ENCODE measurements at places on chromosomes 5 and 9. TPM values are rescaled to one million over a fixed set of nuclear protein-coding genes. Genes with fewer than 3 reads are reported as not detected.
A peak's percentile ranks its signal among the peaks of the same experiment; 100 is the strongest.

FBP2 gene
- total RNA-seq = not detected

TGFBI gene
- total RNA-seq = 267 TPM

- no peak for DNase-seq
These were observed 47.5 kb upstream of the PPARGC1B start for GRCh38 chr5:149682532-149683075.

DNA sequence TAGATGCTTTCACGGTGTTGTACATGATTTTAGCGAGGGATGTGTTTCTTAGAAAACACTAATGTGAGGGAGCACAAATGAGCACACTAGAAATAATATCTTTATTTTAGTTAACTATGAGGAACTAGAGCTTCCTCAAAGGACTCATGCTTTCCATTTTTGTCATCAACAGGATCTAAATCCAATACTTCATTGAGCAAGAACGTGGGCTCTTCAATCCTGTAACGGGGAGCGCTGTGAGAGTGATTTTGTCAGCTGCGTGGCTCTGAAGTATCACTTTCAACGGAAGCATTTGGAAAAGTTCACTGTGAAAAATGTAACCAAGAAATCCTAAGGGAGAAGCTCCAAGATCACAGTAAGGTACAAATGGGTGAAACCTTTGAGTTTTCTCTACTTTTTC is 93.2 kb downstream of the LIX1 start:
- DNase-seq = no peak

- DNase-seq = no peak
These were observed 27.4 kb downstream of the NCS1 start for GRCh38 chr9:130199605-130200004.

DNA sequence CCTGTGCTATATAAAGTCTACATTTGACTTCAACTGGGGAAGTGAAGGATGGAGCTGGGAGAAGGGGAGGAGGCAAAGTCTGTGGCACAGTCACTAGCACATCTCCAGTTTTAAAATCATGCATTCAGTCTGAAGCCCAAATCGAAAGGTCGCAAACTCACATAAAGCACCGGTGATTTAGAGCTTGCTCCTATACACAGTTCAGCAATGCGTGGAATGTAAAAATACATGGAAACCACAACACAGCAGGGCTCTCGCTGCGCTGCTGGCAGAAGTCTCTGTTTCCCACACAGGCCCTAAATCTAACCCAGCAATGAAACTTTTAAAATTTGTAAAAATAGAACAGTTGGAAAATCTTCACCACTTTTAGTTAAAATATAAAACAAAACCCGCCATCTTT is 68.2 kb downstream of the EBF1 start:
- no peak for DNase-seq

GRCh38 chr5:72232838-72233237 is 87.2 kb downstream of the MRPS27 start:
- DNase-seq = no peak

FGF18 gene
- 6.0 TPM for total RNA-seq

- no peak for DNase-seq
These were observed 40.4 kb upstream of the ORM1 start for GRCh38 chr9:114282507-114282906.

GRCh38 chr5:141845371-141845851 is 32.8 kb downstream of the PCDH1 start:
- DNase-seq = no peak

LCN1 gene
- not detected for total RNA-seq

ABCA1 gene
- total RNA-seq = 51.1 TPM

TMC1 gene
- total RNA-seq = not detected

- no peak for DNase-seq
These were observed 379.0 kb downstream of the TLR4 start for GRCh38 chr9:118083161-118083560.

GRCh38 chr5:143156086-143156485 is 247.4 kb downstream of the NR3C1 start:
- no peak for DNase-seq

PCDHA9 gene
- total RNA-seq = 1.7 TPM

GRCh38 chr5:36638056-36638455 is 31.6 kb downstream of the SLC1A3 start:
- DNase-seq = no peak

GRCh38 chr5:176578391-176578808 is 29.3 kb downstream of the CDHR2 start:
- no peak for DNase-seq

DNA sequence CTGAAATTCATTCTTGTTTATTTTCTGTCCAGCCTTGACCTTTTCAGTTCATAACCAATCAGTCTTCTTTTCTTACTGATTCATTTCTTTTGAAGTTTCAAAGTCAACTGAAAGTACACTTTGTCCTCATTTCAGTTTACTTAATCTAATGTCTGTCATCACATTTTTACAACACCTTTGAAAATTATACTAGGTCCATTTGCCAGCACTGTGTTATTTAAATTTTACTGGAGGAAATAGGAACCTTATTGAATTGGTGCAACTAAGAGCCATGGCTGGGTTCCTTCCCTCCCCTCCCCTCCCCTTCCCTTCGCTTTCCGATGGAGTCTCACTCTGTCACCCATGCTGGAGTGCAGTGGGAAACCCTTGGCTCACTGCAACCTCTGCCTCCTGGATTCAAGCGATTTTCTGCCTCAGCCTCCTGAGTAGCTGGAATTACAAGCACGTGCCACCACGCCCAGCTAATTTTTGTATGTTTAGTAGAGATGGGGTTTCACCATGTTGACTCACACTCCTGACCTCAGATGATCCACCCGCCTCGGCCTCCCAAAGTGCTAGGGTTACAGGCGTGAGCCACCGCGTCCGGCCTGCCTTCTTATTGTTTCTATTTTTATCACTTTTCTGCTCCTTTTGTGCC is 6.3 kb downstream of the RMI1 start:
- no peak for DNase-seq

DNA sequence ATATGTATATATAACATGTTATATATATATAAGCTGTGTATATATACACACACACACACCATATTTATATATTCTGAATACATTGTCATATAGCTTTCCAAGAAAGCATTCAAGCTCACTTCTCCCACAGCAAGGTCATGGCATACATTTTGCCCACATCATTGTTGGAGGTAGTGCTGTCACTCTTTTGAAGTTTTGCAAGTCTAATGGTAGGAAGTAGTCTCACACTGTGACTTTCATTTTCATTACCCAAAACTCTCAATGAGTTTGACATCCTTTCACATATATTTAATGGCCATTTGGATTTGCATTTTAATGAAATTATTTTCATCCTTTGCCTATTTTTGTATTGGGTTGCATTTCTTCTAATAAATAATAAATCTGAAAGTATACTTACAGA is 59.8 kb upstream of the COX7C start:
- DNase-seq = no peak

- DNase-seq = no peak
These were observed 654.3 kb downstream of the CCDC171 start for GRCh38 chr9:16207161-16207560.

SERINC5 gene
- 40.6 TPM for total RNA-seq

OR13F1 gene
- not detected for total RNA-seq

- DNase-seq = no peak
These were observed 230.5 kb downstream of the ESM1 start for GRCh38 chr5:54754878-54755277.

DNA sequence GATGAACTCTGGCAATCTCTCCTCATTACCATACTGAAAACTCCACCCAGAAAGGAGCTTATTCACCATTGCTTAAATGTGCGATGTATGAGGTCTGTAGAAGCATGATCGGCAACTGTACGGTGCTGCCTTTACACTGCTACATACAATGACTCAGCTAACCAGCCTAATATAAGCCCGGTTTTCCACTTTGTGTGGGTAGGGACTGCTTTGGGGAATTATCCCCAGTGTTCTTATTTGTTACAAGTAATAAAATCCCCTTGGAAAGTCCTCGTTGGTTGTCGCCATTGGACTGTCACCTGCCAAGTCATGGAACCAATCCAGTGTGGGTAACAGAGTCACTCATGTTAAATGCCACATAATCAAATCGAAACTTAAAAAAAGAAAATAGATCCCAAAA is 23.5 kb upstream of the TENT2 start:
- no peak for DNase-seq

GRCh38 chr9:126721564-126721981 is 83.3 kb upstream of the ZBTB43 start:
- DNase-seq = peak; percentile 73

BARHL1 gene
- not detected for total RNA-seq

GRCh38 chr5:17691762-17692161 is 57.5 kb downstream of the TAF11L14 start:
- DNase-seq = no peak

NUTM2F gene
- not detected for total RNA-seq

C1QTNF2 gene
- 0.16 TPM for total RNA-seq

- DNase-seq = no peak
These were observed 25.0 kb downstream of the LMNB1 start for GRCh38 chr5:126801992-126802294.

DNA sequence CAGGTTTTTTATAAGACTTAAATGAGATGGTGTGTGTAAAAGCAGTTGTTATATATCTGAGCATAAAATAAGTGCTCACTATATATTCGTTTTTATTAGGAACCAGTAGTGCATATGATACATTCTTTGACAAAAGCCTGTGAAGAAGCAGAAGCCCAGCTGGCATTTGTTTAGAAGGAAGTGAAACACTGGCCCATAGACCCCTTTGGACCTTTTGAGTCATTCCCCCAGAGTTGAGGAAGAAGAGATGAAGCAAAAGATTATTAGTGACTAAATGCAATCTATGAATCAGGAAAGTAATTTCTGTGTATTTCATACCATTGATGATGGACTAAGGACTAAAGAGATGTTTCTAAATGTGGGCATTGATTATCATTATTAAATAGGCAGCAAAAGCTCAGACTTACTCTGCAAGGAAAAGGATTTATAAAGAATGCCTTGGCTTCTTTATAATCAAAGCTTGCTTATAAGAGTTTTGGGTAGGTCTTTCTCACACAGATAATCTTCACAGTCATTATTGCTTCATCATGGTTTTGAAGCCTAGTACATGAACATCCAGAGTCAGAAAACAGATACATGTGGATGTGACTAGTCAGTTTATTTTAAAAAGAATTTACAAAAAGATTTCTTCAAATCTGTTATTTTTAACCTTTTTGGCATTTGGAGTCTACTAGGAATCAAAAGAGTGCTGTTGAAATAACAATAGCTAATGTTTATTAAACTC is 16.9 kb upstream of the FER start:
- no peak for DNase-seq

- DNase-seq = no peak
These were observed 40.3 kb upstream of the CDKN2B start for GRCh38 chr9:22049411-22049810.

- no peak for DNase-seq
These were observed 36.2 kb upstream of the ZNF169 start for GRCh38 chr9:94222870-94223269.

LMX1B gene
- total RNA-seq = 0.18 TPM

GRCh38 chr5:6849316-6850105 is 136.3 kb downstream of the TENT4A start:
- DNase-seq = peak; percentile 30

DNA sequence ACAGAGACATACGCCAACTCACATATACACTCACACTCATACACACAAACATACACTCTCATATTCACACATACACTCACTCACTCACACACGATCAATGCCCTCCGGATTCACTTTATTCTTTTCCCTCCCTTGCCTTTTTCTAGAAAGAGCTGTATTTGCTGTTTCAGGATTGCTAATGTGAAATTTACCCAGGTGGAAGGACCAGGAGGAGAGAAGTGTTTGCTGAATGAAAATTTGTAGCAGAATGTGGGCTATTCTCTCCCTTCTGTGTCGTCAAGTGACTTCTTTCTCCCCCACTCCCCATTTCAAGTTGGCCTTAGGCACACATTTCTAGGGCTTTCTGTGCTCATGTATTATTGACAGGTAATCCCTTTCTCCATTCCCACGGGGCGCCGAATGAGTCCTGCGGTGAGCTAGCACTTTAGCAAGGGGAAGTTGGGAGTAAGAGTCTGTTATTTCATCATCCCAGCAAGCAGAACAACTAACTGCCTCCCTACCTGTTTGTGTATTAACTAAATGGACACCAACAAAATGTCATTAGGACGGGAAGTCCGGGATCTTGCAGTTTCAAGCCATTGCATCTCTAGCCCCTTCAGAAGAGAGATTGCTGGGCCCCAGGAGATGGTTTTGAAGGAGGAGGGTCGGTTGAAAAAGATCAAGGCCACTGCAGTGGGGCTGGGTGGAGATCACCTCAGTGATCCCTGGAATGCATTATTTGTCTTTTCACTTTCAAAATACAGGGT is 97.1 kb upstream of the TAF11L2 start:
- DNase-seq = no peak
